NCI-H69 (cell line): ENCODE measurements at places on chromosomes 4 and X.
A peak's percentile ranks its signal among the peaks of the same experiment; 100 is the strongest.

GRCh38 chr4:100935090-100935489, 412.2 kb downstream of the PPP3CA start:
- peak; percentile 16 for DNase-seq

GRCh38 chr4:36278789-36279188, 2.6 kb upstream of the DTHD1 start:
- no peak for DNase-seq

DNA sequence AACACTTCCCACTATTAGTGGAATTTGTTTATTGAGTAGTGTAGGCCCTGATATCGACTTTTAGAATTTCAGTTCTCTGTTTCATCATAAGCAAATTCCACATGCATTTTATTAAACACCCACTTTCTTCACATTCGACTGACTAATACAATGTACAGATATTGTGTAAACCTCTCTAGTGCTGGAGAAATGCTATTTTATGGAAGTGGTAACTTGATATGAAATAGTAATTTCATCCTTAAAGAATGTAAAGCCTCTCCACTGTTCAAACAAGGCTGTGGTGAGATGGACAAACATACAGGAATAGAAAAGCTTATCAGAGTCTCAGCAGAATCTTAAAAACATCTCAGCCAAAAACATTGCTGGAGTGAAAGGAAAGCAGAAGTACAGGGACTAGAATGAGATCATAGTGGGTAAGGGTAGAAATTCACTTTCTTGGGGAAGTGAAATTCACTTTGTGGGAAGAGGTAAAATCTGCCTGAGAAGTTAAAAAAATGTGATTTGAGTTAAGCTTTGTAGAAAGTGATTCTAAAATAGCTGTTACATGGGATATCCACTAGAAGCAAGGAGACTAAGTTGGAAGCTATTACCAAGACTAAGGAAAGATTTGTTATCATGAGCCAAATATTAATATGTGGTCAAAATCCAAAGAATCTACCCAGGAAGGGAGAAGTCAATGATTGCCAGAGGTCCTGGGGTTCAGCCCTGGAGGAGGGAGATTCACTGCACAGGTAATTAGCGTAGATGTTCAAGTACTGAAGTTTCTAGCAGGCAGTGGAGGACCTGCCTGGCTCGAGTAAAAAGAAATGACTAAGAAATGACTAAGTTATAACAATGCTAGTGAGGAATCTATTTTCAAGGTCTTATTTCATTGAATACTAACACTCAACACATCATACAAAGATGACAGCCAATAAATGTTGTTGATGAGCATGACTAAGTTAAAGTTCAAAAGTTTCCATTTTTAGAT, 398.3 kb upstream of the FAM47C start:
- no peak for DNase-seq

- no peak for DNase-seq
Measured at GRCh38 chrX:39421006-39421405, 619.7 kb downstream of the MID1IP1 start.

GRCh38 chr4:77126809-77127208, 30.2 kb upstream of the CCNG2 start:
- no peak for DNase-seq

GRCh38 chr4:25771672-25772071, 91.1 kb downstream of the SEL1L3 start:
- DNase-seq: no peak

DNA sequence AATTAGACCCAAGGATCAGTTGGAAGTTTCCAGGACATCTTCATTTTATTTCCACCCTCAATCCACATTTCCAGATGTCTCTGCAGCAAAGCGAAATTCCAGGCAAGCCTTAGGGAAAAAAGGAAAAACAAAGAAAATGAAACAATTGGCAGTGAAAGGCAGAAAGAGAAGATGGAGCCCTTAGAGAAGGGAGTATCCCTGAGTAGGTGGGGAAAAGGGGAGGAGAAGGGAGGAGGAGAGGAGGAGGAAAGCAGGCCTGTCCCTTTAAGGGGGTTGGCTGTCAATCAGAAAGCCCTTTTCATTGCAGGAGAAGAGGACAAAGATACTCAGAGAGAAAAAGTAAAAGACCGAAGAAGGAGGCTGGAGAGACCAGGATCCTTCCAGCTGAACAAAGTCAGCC, at the start of gene PLP1:
PLP1 (plus strand) TSS at position 295 of the 400 bp plus-strand sequence. CDS start 156 bp downstream, outside the sequence.
- no peak for DNase-seq

- no peak for DNase-seq
Measured at GRCh38 chr4:100929135-100929534, 411.3 kb upstream of the EMCN start.

- DNase-seq: no peak
Measured at GRCh38 chrX:3407781-3408180, 61.3 kb upstream of the MXRA5 start.

GRCh38 chr4:137678796-137679195, 146.5 kb upstream of the PCDH18 start:
- DNase-seq: no peak

GRCh38 chr4:145480257-145480656, 1.4 kb upstream of the SMAD1 start:
- no peak for DNase-seq

DNA sequence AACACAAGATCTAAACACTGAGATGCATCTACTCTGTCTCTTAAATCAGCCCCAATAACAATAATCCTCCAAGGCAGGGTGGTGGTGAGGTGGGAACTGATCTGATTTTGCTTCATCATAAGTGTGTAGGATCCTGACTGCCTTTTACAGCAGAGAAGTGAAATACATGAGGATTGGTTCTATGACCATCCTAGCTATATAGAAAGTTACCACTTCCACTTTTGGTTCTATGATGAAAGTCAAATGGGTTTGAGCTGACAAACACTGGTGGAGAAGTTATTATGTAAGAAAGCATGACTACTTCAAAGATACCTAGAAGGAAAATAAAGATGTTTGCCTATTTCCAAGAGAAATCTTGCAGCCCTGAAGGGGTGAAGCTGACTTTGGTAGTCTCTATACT, 181.6 kb downstream of the NKX6-1 start:
- DNase-seq: no peak

DNA sequence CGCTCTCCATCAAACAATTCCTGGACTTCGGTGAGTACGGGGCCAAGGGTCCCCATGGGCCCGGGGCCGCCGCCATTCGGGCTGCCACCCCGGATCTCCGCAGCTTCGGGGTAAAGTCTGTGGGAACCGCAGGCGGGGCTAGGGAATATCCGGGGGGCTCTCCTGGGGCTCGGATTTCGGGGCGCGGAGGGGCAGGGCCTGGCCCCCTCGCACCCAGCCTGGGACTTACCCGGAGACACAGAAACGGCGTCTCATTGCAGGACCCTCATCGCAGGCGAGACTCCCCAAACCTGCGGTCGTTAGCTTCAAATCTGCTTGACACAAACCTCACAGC, 413 bp downstream of the PDK3 start:
- DNase-seq: peak; percentile 21

DNA sequence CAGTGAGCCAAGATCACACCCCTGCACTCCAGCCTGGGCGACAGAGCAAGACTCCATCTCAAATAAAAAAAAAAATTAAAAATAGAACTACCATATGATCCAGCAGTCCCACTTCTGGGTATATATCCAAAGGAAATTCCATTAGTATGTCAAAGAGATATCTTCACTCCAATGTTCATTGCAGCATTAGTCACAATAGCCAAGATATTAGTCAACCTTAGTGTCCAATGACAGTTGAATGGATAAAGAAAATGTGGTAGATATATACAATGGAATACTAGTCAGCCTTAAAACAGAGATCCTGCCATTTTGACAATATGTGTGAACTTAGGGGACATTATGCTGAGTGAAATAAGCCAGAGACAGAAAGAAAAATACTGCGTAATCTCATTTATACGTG, 49.4 kb downstream of the C4orf46 start:
- DNase-seq: no peak

DNA sequence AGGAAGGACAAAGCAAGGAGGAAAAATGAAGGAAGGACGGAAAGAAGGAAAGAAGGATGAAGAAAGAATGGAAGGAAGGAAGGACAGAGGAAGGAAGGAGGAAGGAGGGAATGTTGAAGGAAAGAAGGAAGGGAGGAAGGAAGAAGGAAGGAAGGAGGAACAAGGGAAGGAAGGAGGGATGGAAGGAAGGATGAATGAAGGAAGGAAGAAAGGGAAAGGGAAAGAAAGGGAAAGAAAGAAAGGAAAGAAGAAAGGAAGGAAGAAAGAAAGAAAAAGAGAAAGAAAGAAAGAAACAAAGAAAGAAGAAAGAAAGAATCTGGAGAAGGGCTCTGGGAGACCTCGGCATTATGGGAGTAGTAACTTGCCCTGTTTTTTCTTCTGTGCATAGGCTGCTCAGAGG, 70.8 kb upstream of the SHISA3 start:
- no peak for DNase-seq

DNA sequence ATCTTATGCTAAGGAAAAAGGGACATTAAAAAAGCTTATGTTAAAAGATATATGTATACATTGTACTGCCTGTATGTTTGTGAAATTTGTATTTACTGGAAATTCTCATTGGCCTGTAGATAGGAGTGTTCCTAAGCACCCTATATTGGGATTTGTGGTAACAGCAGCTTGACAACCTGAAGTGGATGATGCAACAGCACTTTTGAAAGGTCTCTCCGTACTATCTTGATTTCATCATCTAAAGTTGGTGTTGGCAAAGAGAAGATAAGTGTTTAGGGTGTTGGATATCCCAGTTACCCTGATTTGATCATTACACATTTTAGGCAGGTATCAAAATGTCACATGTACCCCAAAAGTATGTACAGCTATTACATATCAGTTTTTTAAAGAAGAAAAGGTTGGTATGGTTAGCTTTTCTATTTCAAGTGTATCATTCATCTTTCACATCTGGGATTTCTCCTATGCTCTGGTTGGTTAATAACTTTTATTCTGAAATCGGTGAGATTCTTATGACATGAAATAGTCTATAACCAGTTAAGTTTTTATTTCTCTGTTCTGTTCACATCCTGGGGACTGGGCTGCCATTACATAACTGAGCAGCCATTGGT, 10.3 kb downstream of the HADH start:
- no peak for DNase-seq

- DNase-seq: no peak
Measured at GRCh38 chr4:41791557-41791956, 43.0 kb upstream of the PHOX2B start.

- DNase-seq: peak; percentile 18
Measured at GRCh38 chr4:164700471-164700870, 53.5 kb upstream of the SMIM31 start.

- no peak for DNase-seq
Measured at GRCh38 chr4:14336656-14337055, 665.6 kb upstream of the CPEB2 start.

GRCh38 chrX:85244450-85245211, 840 bp downstream of the ZNF711 start:
- DNase-seq: peak; percentile 78

- peak; percentile 33 for DNase-seq
Measured at GRCh38 chrX:140503714-140504351, 1.0 kb downstream of the SOX3 start.

DNA sequence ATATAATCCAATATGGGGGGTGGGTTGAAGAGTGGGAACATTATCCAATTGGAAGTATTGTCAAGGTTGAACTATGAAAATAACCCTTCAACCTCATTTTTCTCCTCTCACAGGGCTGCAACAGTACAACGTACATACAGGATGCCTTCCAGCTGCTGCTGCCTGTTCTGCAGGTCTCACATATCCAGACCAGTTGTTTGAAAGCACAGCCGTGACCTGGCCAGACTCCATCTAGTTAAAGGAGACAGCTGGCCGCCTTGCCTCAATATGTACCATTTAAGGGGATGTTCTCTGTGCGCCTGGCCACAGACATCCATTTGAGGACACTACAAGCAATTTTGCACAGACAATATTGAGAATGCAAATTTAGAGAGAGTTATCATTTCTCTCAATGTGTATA, 75.7 kb downstream of the FAM114A1 start:
- no peak for DNase-seq

- no peak for DNase-seq
Measured at GRCh38 chrX:23103546-23103945, 103.8 kb downstream of the DDX53 start.

- no peak for DNase-seq
Measured at GRCh38 chr4:54780149-54780495, 122.4 kb downstream of the KIT start.

GRCh38 chr4:68368691-68369131, 18.8 kb upstream of the YTHDC1 start:
- DNase-seq: no peak

DNA sequence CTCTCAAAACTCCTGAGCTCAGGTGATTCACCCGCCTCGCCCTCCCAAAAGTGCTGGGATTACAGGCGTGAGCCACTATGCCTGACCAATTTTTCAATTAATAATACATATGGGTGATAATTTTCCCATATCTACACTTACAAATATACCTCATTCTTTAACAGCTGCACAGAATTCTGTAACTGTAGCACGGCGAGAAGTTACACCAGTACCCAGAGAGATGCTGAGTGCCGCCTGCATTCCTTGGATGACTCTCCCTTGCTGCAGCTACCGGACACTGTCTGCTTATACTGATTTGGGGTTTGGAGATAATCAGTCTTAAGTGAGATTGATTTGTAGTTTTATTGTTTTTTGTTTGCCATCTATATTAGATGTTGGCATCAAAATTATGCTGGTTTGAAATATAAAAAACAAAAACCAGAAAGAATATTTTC, 5.8 kb downstream of the TIFA start:
- DNase-seq: peak; percentile 6

DNA sequence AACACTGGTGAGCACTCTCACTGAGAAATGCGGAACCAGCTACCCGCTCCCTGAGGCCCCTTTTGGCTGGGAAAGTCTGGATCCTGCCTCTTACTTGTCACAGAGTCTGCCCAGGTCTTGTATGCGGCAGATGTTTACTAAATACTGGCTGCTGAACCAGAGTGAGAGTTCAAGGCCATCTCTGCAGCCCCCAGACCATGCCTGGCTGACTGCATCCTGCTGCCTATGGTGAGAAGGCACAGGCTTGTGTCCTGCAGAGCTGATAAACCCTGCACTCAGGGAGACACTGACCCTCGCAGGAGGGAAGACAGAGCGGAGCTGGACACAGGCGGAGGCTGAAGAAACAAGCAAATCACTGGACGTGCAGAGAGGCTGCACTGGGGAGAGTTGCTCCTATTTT, 46.5 kb downstream of the JAKMIP1 start:
- no peak for DNase-seq

DNA sequence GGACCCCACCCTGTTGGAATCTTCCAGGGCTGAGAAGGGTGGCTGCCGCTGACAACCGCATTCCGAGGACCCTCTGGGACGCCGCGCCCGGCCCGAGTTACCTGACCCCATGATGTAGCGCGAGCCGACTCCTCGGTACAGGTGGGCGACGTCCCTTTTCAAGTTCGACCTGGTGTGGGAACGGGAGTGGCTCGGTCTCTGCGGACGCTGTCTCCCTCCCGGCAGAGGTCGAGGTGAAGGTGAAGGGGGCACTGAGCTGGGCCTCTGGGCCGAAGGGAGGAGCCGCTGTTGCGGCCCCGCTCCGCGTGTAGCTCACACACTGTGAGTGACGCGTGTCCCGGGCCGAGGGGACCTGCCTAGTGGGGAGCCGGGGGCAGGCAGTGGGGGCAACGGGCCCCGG, 4.5 kb downstream of the GTPBP6 start:
- no peak for DNase-seq
